ENCODE measurements at places on chromosomes 5 and 9.

- no peak for DNase-seq
Measured at GRCh38 chr5:180769821-180770220, 30.0 kb upstream of the OR2Y1 start.

DNA sequence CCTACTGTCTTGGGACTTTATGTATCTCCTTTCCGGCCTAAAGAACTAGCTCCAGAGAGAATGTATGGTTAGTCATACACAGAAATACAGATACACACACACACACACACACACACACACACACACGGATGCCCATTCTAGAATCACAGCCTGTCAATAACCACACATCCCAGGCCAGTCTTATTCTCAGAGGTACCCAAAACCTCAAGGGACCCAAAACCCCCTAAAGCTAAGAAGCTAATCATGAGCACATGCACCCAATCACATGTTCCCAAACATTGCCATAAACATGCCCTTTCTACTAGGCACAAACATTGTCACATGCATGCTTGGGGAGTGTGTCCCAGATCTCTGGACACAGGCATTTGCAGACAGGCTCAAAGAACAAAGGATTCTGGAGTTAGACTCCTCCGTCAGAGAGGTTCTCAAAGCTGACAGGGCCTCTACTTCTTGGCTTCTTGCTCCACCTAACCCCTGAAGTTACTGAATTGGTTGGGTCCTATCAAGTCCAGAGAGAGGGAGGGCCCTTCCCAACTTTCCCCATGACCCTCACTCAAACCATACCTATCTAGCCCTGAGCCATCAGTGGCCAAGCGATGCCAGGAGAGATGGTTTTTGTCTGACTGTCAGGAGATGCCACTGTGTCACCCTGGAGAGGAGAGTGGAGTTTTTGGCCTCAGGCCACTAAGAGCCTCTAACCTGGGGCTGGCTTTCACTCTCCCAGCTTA lies 78.7 kb downstream of the NRG2 start:
- DNase-seq, result no peak

DNA sequence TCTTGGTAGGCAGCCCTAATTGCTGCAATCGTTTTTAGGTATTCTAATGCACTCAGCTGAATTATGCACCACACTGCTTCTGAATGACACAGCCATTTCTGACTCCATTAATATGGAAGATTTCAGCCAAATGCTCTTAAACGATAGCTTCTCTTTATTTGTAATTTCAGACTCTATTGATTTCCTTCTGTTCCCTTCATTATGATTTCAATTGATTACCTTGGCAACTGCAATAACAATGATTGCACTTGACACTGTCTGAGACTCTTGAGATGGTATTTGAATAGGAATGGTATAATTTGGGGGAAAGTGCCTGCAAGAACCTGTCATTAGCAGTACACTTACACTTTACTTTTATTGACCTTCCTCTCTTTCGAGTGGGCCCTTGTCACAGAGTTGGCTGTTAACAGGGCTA lies 296.1 kb upstream of the DMAC1 start:
- no peak for DNase-seq

GRCh38 chr9:127503379-127503921 lies 52.1 kb downstream of the LRSAM1 start:
- no peak for DNase-seq

GRCh38 chr5:171444582-171444981 lies 25.1 kb downstream of the FGF18 start:
- DNase-seq, result no peak

DNA sequence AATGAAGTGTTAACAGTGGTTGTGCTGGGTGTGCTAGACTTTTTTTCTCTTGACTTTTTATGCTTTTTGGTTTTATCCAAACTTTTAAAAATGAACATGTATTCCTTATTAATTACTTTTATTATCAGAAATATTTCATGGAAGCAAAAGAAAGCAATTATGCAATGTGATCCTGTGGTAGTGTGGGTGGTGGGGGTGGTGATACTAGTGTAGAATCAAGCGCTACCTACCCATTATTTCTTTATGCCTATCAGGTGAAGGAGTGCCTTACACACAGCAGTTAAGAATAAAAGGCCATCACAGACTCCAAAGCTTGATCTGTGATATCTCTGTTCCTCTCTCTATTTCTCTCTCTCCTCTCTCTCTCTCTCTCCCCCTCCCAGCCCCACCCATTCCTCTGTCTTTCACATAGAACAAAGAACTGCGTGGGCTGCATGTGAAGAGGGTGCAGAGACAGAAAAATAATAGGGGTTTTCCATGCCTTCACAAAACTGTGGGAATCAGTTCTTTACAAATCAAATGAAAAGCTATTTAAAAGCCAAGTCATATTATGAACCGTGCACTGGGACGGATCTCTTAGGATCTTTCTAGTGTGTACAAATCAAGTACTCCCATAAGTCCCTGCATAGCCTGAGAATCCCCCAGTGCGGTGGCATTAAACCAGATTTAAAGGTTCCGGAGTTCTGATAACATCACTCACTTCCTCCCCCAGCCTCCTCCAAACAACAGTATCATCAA lies 351.2 kb downstream of the RAB3C start:
- DNase-seq, result no peak

DNA sequence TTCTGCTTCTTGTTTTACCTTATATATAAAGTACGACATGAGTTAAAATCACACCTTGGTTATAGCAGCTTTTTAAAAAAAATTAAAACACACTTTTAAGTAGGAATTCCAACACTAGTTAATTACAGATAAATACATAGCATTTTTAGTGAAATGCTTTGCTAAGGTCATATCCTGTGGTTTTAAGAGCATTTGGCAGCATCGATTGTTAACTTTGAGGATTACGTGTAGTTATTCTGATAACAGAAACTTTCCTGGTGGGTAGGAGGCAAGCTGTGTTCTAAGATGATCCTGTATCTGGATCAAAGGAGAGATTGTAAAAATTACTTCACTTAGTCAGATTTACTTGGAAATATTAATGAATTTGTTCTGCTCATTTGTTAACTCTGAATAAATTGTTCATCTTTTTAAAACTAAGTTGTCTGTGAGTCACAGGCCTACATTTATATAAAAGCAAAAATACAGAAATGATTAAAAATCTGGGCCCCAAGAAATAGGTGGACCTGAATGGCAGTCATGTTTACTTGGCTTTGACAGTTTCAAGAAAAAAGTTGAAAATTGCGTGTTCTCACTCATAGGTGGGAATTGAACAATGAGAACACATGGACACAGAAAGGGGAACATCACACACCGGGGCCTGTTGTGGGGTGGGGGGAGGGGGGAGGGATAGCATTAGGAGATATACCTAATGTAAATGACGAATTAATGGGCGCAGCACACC lies 58.3 kb downstream of the TRIO start:
- no peak for DNase-seq

DNA sequence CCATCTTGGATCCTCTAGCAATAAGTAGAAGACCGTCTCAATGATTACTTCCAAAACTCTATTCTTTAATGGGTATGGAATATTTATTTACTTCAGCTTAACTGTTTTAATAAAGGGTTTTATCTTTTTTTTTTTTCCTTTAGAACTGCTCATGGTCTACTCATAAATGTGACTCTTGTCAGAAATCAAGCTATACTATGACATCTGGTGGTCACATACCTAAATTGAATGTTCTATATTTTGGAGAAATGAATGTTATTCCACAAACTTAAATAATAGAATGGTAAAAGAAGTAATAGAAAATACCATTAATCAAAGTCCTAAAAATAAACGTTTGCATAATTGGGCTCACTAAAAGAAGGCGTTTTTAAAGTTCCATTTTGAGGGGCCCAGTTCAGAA lies 131.2 kb upstream of the PLCXD3 start:
- DNase-seq, result no peak

- DNase-seq, result no peak
Measured at GRCh38 chr5:93557021-93557604, 23.9 kb downstream of the NR2F1-AS1 start.

DNA sequence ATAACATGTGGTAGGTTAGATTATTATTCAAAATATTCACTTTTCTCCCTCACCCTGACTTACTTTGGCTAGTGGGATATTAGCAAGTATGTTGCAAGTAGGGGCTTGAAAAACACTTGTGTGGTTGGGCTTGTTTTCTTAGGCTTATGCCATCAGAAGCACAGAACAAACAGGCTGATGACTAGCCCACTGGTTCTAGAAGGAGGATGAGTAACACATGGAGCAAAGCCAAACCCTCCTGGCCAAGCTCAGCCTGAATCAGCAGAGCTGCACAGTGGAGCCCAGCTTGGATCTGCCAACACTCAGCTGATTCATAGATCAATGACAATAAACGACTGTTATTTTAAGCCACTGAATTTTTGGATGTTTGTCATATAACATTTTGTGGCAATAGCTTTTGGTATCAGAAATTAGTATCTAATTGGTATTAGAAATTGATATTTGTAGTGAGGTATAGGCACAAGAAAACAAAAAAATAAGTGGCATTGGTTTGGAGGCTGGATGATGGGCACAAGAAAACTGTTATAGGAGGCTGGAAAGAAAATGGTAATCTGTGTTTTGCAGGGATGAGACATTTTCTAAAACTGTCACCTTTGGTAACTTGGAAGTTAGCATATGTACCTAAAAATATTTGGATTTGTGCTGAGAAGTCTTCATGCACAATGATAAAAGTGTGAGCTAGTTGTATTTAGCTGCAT lies 46.1 kb upstream of the ZBED3 start:
- no peak for DNase-seq

GRCh38 chr5:126911986-126912385 lies 118.4 kb downstream of the MARCHF3 start:
- no peak for DNase-seq

DNA sequence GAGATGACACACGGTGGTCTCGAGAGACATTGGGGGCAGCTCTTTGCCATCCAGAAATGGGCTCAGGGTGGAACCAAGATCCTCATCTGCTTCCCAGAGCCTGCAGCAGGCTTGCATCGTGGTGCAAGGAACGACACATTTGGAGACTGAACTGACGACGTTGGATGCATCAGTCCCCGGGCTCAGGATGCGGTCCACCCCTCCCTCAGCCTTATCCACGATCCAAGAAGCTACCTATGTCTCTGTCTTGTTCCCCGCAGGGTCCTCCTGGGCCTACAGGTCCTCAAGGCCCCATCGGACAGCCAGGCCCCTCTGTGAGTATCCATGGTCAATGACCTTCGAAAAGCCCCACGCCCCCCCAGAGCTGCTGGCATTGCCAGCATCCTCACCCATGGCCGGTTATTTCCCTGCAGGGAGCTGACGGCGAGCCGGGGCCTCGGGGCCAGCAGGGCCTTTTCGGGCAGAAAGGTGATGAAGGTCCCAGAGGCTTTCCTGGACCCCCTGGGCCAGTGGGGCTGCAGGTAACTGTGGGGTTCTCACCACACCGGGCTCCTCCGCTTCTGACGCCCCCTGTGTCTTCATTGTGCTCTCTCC lies 69.4 kb upstream of the FCN2 start:
- no peak for DNase-seq

- no peak for DNase-seq
Measured at GRCh38 chr5:163941079-163941478, 435.7 kb downstream of the MAT2B start.

DNA sequence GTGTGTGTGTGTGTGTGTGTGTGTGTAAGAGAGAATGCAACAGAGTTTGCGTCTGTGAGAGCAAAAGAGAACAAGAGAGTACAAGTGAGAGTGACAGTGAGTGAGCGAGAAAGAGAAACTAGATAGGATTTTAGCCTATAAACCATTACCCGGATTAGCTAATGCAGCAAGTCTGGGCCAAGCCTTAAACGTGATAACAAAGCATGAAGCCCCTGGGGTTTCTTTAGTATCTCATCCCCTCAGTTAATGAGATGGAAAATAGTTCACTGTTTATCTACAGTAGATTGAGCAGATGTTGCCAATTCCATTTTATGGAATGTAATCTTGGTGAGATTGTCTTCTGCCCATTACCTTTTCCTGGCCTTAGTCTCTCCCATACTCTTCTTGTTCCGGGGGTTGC lies 114.5 kb downstream of the MAT2B start:
- no peak for DNase-seq

- DNase-seq, result no peak
Measured at GRCh38 chr5:130189961-130190360, 285.7 kb downstream of the CHSY3 start.

DNA sequence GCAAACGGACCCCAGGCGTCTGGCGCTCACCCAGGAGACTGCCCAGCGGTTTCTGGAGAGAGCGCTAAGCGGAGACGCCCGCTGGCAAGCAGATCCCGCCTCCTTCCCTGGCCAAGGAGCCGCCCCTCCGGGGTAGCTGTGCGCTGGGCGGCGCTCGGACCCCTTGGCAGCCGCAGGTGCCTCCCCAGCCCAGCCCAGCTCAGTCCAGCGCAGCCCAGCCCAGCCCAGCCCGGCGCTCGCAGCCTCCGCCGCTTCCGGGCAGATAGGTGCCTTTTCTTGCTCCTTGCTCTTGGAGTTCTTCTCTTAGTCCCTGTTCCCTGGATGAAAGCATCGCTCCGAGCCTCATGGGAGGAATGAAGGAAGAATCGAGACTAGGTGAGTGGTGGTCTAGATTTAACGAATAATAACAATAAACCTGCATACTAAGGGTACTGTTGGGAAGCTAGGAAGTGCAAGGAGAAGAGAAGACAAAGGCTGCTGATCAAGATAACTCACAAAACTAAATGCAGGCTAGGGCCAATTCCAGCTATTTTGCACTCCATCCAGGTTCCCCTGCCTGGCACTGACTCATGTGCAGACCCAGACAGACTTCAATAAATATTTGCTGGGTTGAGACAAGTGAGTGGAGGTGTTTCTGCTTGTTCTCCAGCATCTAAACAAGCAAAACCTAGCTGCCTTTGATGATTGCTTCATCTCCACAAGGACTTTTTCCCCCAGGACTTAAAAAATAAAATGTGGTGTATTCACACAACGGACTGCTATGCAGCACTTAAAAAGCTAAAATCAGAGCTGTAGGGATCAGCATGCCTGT lies at the start of gene STK32A:
STK32A (plus strand) TSS at position 202 of the 811 bp plus-strand sequence. CDS start 4,609 bp downstream, outside the sequence.
- no peak for DNase-seq

DNA sequence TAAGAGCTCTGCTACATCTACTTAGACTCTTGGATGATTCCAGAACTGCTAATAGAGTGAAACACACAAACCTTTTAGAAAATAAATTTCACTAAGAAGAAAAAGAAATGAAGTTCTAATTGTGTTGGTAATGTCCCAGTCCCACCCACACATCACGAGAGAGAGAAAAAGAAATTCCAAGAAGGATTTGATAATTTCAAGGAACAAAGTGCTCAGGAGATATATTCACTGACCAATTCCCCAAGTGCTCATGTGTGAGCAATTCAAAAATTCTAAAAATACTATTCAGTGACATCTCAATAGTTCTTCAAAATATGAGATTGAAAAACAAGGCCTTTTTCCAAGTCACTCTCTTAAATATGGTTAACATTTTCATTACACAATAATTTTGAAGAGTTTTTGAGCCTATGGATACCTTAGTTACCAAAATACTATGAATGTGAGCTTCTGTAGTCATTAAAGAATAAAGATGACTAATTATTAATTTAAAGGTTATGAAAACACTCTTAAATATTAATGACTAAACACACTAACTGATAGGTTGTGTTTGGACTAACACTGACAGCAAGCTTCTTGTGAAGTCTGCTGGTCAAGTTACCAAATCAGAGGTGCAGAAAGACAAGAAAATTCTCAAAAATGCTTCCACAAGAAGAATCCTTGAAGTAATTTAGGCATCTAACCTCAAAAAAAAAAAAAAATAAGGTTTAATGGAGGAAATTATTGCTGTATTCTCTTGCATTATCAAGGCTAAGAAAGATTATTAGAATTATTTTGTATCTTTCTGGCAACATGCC lies 245.3 kb downstream of the PDE4D start:
- DNase-seq, result no peak

GRCh38 chr5:181036816-181037364 lies 3.2 kb upstream of the BTNL9 start:
- DNase-seq, result no peak

GRCh38 chr9:93072383-93072795 lies 13.9 kb downstream of the SUSD3 start:
- DNase-seq, result no peak
